Right forelimb (tissue), 1 donor: ENCODE measurements at places on chromosomes 1 and 21.

- DNase-seq = no peak
Measured at GRCh38 chr1:18324246-18324645, 156.5 kb upstream of the KLHDC7A start.

DNA sequence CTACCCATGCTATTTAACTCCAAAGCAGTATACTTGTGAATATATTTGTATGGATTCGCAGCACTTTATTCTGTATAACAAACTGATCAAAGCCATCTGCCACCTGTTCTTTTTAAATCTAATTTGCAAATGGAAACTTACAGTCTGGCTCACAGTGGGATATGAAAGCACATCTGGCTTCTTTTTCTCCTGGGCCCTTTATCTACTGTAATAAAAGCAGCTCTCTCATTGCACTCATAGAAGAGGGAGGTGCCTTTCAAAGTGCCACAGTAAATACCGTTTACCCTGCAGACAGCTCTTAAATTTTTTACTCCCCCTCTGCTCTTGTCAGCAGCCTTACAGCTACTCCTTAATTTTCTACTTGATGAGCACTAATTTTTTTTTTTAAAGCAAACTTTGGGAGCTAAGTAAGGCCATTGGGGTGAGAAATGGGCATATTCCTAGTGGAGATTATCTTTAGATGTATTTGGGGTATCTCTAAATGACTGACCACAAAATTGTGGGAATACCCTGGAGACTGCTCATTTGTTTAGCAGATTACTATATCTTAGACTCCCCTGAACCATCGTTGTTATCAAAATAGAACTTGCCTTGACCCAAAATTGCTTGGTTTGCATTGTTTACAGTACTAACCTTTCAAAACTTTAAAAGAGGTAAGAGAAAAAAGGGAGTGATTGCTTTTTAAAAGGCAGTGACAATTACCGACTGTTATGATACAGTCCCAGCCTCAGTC, 110.1 kb downstream of the VPS13D start:
- DNase-seq = no peak

- no peak for DNase-seq
Measured at GRCh38 chr1:207935166-207935583, 24.2 kb upstream of the CD34 start.

- no peak for DNase-seq
Measured at GRCh38 chr1:53556657-53557227, 97.5 kb downstream of the DMRTB1 start.

- no peak for DNase-seq
Measured at GRCh38 chr1:153253693-153254092, 5.8 kb upstream of the LORICRIN start.

GRCh38 chr1:3459051-3459908, 4.8 kb downstream of the ARHGEF16 start:
- DNase-seq = no peak

GRCh38 chr1:10045480-10046355, 13.0 kb downstream of the UBE4B start:
- DNase-seq = no peak

DNA sequence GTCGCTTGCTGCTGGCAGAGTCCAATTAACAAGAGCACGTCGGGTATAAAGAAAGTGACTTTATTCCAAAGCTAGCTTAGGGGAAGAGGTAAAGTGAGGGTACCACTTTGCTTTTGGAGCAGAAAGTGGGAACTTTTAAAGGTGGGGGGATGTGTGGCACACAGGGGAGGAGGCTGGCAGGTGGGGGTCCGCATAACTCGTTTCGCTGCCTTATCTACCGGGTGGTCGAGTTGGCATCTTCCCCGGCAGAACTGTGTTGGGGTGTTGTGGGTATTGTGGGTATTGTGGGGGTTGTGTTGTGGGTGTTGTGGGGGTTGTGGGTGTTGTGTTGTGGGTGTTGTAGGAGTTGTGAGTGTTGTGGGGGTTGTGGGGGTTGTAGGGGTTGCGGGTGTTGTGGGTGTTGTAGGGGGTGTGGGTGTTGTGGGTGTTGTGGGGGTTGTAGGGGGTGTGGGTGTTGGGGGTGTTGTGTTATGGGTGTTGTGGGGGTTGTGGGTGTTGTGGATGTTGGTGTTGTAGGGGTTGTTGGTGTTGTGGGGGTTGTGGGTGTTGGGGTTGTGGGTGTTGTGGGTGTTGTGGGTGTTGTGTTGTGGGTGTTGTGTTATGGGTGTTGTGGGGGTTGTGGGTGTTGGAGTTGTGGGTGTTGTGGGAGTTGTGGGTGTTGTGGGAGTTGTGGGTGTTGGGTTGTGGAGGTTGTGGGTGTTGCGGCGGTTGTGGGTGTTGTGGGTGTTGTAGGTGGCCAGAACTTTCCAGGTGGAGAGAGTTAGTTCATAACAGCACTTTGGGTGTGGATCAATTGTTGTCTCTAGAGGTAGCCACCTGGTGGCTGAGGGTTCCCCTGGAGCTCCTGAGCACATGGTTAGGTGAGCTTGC, 52.7 kb downstream of the AGPAT3 start:
- DNase-seq = no peak

GRCh38 chr1:78603206-78603605, 17.0 kb upstream of the IFI44L start:
- no peak for DNase-seq
